ENCODE measurements at places on chromosomes 7 and 10.
A peak's percentile ranks its signal among the peaks of the same experiment; 100 is the strongest.

- no peak for DNase-seq
These were observed 13.4 kb downstream of the HNRNPF start for GRCh38 chr10:43395571-43396060.

- DNase-seq: peak; percentile 22
These were observed 10.2 kb downstream of the HIPK2 start for GRCh38 chr7:139767561-139767982.

DNA sequence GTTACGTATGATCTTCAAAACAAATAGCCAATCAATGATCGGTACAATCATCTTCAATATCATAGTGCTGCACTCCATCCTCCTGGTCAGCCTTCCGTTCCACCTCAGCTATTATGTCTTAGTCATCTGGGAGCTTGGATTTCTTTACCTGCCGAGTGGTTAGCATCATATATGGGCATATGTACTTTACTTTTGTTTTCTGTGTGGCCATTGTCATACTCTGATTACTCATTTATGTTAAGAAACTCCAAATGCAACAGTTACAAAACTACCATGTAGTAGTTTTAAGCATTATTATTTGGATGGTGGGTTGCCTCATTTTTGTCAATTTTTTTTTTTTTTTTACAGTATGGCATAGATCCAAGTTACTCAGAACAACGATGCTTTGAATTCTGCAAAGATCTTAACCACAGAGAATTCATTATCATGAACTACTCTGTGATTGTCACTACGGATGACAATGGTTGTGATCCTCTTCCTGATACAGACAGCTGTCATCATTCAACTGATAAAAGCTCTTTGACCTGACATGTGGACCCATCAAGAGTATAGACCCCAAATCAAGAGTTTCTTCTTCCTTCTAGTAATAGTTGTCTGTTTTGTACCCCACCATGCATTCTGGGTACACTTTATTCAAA lies 52.1 kb upstream of the NME8 start:
- DNase-seq: no peak

GRCh38 chr10:116168329-116168728 lies 104.7 kb downstream of the GFRA1 start:
- no peak for DNase-seq

DNA sequence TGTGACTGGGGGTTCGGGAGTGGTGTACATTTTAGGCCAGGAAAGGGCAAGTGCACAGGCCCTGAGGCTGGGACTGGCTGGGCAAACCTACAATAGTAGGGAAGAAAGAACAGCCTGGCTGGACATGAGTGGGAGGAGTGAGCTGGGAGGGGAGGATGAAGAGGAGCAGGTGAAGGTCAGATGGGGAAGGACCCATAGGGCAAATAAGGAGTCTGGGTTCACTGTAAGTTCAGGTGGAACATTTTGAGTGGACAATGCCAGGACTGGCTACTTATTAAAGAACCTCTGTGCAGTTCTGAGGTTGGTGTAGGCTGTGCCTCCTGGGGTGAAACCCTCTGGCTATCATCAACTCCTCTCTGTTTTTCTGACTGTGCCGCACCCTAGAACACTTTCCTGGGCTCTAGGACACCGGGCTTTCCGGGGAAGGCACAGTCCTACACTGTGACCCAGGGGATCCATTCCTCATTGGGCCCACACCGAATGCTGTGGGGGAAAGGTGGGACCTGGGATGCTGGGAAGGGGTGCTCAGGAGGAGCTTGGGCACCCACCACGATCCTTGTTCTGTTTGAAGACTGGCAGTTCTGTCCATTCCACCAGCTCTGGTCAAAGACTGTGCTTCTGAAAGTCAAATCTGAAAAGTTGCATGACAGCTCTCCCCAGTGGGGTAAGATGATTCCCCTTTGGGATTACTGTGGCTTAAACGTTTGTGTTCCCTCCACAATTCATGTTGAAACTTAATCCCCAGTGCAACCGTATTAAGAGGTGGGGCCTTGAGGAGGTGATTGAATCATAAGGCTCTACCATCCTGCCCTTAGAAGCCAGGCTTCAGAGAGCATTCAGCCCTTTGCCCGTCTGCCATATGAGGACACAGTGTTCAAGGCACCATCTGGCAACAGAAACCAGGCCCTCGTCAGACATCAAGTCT lies 4.0 kb upstream of the MMP21 start:
- no peak for DNase-seq

DNA sequence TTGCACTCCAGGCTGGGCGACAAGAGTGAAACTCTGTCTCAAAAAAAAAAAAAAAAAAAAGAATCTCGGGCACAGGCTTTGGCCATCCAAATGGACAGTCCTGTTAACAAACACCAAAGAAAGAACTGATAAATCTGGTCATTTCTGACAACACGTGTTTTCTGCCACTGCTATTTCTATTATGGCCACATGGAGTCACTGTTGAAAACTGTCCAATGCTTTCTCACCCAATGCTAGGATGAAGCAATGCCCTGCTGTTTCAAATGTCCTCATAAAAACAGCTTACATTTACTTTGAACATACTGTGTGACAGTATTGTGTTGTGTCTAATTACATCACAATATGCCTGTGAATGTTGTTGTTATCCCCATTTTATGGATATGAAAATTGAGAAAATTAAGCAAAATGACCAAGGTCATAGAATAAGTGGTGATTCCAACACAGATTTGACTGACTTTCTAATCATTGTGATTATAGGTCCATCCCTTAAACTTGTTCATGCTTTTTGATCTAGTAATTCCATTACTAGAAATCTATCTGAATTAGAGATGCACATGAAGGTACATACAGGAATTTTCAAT lies 19.9 kb upstream of the MAP3K8 start:
- peak; percentile 71 for DNase-seq

GRCh38 chr10:98617906-98618520 lies 171.3 kb upstream of the HPS1 start:
- DNase-seq: no peak

DNA sequence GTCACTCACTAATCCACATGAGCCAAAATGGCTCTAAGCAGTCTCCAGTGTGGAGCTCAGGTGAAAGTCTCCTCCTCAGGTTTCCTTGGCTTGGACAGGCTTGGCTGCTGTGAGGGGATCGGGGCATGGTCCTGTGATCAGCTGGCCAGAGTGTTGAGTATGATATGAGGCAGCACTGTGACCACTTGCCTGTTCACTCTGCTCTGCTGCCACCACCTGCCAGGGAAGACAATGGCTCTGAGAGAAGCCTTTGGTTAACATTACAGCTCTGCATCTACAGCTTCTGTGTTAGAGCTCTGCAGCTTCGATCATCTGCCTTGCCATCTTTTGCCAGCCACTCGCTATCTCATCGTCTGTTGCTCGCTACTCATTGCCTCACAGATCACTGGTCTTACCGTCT lies 20.1 kb upstream of the PTN start:
- no peak for DNase-seq

DNA sequence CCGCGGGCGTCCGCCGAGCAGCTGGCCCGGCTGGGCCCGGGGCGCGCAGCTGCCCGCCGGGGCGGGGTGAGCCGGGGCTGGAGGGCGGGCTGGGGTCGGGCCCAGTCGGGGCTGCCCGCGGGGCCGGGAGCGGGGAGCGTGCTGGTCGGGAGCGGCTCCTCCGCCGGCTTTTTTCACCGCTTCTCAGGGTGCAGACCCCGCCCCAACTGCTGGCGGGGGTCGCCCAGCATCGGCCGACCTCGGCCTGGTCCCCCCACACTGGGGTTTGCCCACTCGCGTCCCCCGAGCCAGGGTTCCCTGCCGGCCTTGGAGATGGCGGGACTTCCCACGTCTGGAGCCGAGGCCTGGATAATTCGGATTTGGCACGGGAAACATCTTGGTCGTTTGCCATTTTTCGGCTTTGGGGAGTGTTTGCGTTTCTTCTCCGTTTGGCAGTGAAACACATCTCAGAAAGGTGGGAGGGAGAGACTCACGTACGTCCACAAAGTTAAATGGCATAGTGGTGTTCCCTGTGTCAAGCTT lies 432 bp downstream of the TMEM248 start:
- DNase-seq: peak; percentile 49

DNA sequence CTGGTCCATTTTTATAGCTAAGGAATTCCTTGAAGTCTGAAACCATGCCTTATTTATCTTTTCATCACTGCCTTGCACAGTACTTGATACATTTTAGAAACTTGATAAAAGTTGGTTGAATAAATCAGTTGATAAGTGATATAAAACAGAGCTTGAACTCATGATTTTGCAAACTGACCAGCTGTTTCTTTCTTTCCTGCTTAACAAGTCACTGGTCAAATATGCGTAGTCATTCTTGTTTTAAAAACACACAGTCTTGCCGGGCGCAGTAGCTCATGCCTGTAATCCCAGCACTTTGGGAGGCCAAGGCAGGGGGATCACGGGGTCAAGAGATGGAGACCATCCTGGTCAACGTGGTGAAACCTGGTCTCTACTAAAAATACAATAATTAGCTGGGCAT lies 6.3 kb downstream of the TPST1 start:
- no peak for DNase-seq

DNA sequence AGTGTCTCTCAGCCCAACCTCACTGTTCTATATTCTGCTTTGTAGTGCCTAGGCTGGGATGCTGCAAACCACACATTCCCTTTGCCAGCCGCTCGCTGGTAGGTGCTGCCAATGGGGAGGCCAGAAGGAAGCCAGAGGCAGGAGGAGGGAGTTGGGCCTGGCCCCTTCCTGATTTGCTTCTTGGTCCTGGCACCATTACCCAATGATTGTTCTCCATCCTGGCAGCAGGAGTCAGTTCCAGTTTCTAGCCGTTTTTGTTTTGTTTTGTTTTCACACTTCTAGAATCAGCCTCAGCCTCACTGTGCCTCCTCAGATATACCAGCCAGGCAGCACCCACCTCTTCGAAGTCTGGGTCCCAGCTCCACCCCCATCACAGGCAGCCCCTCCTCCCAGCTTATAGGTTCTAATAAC lies 27.4 kb upstream of the LOXL4 start:
- no peak for DNase-seq

DNA sequence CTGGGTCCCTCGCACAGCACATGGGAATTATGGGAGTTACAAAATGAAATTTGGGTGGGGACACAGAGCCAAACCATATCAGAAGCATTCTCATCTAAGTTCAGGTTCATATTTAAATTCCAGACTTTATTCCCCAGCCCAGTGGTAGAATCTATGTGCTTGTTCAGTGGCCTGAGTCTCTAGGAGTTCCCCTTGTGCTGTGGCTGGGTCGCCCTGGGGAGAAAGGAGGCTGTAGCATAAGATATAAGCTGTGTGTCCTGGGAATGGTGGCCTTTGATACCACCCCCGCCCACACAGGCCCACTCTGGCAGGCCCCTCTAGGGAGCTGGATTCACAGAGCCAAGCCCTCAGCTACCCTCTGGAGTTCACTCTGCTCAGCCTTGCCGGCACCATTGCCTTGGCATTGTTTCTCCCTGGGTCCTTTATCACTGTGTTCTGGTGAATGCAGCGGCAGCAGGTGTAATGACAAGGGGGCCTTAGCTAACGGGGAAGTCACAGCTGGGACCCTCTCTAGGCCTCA lies 64.2 kb downstream of the MINDY4 start:
- no peak for DNase-seq

DNA sequence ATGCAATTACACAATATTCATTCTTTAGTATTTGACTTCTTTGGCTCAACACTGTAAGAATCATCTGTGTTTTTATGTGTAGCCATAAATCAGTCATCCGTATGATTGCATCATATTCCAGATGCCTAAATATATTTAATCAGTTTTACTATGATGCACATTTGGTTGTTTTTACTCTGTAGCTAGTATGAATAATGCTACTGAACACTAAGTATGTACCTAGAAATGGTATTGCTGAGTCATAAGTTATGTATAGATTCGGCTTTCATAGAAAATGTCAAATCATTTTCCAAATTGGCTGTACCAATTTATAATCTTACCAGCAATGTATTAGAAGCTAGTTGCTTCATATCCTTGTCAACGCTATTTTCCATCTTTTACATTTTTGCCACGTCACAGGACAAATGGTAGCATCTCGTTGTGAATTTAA lies 197.3 kb upstream of the PLXNA4 start:
- peak; percentile 90 for DNase-seq

- DNase-seq: peak; percentile 7
These were observed 17.2 kb downstream of the AP5Z1 start for GRCh38 chr7:4792537-4793126.

GRCh38 chr10:36163827-36164226 lies 521.7 kb upstream of the FZD8 start:
- DNase-seq: no peak

DNA sequence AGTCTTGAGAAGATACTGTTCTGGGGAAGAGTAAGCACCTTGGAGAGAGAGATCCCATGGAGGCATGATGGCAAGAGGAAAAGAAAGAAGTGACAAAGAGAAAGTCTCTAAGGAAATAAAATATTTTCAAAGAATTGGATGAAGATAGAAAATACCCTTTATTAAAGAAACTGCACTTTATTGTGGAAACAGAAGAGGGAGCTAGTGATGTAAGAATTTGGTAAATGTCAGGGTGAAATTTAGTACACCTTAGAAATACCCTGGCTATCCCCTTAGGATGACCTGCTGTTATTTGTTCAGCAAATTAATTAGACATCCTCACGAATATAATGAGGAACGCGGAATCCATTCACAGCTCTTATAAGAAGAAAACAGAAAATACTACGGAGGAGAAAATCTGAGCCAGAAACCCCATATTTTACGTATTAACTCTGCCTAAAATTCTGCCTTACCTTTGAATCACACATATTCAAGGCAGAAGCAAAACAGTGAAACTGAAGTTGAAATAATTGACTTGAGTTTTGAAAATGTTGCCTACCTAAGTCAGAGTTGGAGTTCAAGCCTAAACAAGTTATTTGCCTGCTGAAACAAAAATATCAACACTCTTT lies 90.7 kb downstream of the TFPI2 start:
- peak; percentile 25 for DNase-seq

- DNase-seq: no peak
These were observed 31.4 kb upstream of the NRCAM start for GRCh38 chr7:108487646-108488045.

- DNase-seq: peak; percentile 49
These were observed 99.0 kb downstream of the AOAH start for GRCh38 chr7:36625247-36625646.

DNA sequence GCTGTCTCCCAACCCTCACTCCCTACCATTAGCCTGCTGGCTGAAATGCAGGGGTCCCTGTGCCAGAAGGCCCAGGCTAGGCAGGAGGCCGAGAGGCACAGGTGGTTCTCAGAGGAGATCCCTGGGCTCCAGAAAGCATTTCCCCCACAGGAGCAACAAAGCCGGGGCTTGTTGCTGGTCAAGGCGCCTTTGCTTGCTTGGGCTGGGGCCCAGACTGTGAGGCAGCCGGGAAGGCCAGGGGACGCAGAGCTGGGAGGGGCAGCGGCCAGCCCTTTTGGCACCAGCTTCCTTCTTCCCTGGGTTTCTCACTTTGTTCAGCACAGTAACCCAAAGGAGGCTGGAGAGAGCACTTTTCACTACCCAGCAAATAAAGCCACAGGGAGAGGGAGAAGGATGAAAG lies 48.6 kb downstream of the FBXW4 start:
- DNase-seq: no peak

- no peak for DNase-seq
These were observed 23.3 kb downstream of the CYP17A1 start for GRCh38 chr10:102813734-102814452.

GRCh38 chr10:102398172-102399020 lies 2.9 kb downstream of the NFKB2 start:
- DNase-seq: no peak

GRCh38 chr7:75951506-75951905 lies 36.6 kb downstream of the POR start:
- DNase-seq: peak; percentile 57
